HT1080 (cell line): ENCODE measurements at places on chromosomes 16 and 17. TPM values are rescaled to one million over a fixed set of nuclear protein-coding genes. Genes with fewer than 3 reads are reported as not detected.

The KRTAP4-3 gene
- total RNA-seq = not detected in 2 replicates

The EPN3 gene
- total RNA-seq = not detected in 2 replicates

The FADS6 gene
- not detected in 2 replicates for total RNA-seq

The KRT39 gene
- total RNA-seq = not detected in 2 replicates

The CAVIN1 gene
- 232 and 236 TPM in 2 replicates for total RNA-seq

The KRTAP1-5 gene
- total RNA-seq = not detected in 2 replicates

The MCRIP1 gene
- total RNA-seq = 81.9 and 87.0 TPM in 2 replicates
